RKO (cell line): ENCODE measurements at places on chromosomes 12 and 14.

DNA sequence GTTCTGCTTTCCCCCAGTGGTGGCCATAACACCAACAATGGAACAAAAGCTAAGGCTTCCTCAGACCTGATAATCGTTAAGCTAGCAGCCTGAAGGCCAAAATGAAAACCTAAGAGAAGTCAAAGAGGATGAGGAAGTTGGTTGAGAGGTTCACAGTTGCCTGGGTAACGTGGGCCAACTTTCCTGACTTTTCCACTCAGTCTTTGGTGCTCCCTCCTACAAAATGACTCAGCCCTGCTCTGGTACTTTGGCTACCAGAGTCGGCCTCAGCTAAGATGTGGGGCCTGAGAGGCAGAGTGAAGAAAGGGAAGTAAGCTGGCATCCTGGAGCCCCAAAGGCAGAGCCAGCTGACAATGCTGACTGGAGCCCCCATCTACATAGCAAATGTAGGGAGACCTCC is 14.9 kb upstream of the FKBP11 start:
- DNase-seq = no peak

DNA sequence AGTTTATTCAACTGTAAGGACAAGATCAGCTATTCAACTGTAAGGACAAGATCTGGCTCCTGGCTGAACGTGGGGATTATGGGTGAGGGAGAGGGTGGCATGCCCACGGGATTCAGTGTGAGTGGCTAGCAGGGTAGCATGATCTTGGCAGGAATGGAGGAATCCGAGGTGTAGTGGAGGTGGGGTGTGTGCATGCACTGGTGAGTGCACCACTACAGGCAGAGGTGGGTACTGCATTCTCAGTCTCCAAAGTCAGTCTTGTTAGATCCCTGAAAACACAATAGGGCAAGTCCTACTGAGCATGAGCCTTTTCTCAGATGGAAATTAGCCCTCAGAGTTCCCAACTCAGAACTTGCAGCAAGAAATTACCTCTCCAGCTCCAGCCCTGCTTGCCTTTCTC is 32.2 kb upstream of the DCD start:
- DNase-seq = peak; percentile 52

DNA sequence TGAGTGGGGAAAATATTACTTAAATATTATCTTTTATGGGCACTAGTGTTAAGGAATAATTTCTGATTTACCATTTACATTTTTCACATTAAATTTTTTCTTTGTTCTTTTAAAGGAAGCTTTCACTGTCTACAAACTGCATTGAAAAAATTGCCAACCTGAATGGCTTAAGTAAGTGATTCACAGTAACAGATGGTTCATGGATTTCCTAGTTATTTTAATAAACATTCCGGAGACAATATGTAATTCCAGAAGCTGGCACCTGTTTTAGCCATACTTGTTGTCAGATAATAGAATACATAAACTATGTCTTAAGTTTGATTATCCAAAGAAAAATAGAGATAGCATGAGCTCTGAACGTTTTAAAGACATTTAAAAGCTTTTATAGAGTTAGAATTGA is 17.1 kb downstream of the DNAL1 start:
- DNase-seq = no peak

DNA sequence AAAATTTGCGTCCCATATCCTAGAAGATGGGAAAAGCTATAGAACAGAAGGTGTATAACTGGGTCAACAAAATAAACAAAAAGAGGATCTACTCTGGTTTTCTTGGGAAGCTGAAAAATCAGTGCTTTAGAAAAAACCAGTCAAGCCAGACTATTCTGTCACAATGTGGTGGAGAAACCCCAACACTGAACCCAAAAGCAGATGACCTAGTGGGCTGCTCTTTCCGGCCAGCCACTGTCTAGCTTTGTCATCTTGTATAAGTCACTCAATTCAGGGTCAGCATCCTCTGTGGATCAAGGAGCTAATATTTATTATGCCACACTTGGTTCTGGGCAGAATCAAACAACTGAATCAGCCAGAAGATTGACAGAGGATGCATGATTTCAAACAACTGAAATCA is 26.6 kb upstream of the TMCC3 start:
- DNase-seq = no peak

DNA sequence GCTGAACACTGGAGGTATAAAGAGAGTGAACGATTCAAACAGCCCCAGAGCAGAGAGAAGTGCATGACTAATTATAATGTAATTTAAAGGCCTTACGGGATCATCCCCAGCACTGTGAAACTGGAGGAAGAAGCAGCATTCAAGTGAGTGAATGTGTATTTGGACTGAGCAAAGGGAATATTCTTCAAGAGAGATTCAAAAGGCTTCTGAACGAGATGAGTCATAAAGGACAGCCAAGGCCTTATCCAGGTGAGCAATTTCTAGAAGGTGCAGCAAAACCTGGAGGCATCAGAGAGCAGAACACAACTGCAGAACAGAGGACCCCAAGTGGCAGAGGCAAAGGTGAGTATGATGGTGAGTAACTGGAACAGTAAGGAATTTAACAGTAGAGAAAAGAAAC is 127.2 kb downstream of the BCAT1 start:
- DNase-seq = no peak

- no peak for DNase-seq
Observed at GRCh38 chr14:100290607-100291304, 15.5 kb downstream of the SLC25A29 start.

- DNase-seq = no peak
Observed at GRCh38 chr12:74915718-74916117, 293.9 kb downstream of the KCNC2 start.

DNA sequence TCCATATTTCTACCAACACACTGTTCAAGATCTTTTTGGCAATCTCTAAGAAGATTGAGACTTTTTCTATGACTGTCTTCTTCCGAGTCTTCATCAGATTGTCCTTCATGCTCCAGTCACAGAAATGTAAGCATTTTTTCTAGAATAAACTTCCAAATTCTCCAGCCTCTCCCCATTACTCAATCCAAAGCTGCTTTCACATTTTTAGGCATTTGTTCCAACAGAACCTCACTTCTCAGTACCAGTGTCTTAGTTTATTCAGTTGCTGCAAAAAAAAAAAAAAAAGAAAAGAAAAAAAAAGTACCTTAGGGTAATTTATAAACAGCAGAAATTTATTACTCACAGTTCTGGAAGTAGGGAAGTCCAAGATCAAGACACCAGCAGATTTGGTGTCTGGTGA is 290.8 kb upstream of the NOVA1 start:
- DNase-seq = no peak

- DNase-seq = no peak
Observed at GRCh38 chr12:24500421-24500820, 448.5 kb downstream of the BCAT1 start.

GRCh38 chr12:89901906-89902642 is 193.4 kb upstream of the ATP2B1 start:
- DNase-seq = no peak

DNA sequence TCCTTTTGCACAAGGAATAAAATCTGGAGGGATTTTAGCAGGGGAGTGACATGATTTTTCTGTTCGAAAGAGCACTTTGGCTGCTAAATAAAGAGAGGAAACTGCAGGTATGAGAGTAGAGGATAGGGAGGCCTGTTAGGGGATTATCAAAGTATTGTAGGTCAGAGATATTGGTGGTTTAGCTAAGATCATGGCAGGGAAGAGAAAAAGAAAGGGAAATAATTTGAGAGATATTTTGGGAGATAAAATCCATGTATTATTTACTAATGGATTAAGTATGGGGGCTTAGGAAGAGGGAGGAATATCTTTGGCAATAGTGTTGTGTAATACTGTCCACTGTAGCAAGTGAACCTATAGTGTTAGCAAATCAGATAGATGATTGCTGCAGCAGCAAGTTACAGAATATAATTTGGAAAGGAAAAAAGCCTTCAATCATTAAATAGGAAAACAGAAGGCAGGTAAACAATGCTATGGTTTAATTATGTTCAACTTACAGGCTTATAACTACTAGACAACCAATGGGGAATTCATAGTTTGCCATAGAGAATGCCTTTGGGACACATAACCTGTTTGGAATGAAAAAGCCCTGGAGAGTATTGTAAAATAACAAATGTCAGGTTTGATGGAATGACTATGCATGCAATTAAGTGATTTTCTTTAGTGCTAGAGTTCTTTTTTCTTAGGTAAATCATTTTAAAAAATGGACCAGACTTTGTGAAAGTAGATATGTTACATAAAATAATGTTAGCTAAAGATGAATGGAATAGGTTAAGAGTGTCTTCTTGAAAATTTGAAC is 50.5 kb downstream of the ADIPOR2 start:
- DNase-seq = no peak

DNA sequence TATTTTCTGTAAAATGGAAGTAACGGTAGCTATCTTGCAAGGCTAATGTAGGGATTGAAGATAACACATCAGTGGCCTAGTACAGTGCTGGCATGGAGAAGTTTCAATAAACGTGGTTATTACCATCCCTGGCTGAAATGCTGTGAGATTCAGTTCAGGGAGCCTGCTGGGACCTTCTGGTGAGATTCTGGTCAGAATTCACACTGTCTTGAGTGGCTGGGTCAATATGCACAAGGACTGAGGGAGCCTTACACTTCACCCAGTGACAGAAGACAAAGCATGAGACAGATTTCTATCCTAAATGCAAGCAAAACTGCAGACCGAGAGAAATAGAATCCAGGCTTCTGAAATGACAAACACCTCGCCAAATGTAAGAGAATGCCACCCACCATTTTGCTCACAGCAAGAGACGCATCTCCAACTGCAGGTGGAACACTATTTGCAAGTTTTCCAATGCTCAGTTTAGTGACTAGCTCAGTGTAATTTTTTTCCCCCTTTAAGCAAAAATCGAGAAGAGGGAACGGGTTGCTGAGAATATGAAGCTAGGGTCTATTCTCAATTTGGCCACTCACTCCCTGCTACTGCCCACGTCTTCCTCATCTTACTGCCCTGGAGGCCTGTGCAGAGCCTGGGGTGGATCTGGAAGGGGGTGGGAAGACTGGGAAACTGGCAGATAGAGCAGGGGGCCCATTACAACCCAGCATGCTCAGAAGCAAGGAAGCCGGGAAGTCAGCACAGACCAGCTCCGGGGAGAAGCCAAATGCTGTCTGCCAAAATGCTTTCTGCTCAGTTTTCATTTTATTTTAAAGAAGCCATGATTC is 201.3 kb downstream of the TTC7B start:
- DNase-seq = no peak

GRCh38 chr12:1691123-1692007 is 495 bp downstream of the ADIPOR2 start:
- DNase-seq = peak; percentile 52

GRCh38 chr12:114400361-114400811 is 5.6 kb downstream of the TBX5 start:
- no peak for DNase-seq

DNA sequence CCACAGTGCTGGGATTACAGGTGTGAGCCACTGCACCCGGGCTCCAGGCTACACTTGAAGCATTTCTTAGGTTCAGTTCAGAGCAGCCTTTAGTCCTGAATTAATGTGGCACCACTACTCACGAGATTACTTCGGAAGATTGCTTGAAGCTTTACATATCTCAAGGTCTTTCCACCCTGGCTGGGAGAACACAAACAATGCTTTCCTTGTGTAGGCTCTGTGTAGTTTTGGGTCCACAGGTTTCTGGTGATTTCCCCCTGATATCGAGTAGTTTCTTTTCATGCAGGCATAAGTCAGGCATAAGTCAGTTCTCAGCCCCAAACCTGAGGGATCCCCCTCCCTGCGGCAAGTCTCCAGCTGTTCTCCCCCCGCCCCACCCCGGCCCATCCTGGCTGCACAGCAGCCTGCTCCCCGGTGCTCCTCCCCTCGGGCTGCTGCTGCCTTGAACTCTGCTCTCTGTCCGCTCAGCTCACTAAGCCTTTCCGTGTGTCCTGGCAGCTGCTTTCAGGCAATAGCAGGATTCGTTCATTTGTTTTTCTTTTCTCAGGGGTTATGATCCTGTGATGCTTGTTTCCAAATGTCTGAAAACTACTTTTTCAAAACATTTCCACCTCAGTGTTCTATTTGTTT is 417.7 kb downstream of the TMEM121 start:
- DNase-seq = no peak

GRCh38 chr14:61861320-61861865 is 99.2 kb downstream of the SNAPC1 start:
- no peak for DNase-seq

DNA sequence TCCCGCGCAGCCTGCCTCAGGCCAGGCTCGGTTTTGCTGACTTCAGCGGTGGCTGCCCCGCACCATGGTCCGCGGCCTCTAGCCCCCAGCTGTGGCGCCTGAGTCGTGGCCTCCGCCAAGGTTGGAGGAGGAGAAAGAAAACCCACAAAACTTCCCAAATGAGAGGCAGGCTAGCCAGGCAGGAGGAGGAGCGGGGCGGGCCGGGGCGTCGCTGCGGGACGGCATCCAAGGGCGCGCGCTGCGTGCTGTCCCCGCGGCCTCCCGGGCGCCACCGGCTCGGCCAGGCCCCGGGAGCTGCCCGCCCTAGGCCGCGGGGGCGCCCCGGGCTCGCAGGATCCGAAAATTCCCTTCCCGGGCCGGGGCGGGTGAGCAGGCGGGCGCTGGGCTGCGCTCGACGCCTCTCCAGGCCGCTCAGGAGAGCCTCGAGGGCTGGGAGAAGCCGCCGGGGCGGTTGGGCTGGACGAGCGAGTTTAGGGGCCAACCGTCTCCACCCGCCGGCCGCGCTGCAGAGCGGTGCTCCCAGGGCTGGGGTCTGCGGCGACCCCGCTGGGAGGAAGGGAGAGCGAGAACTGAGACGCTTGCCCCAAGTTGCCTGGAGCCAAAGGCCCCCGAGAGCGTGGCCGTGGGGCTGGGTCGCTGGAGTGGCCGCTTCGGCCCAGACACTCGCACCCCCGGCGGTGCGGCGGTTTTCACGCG is at the start of gene EFS:
Gene EFS (minus strand): TSS at position 137 of the 696 bp plus-strand sequence. CDS start 147 bp downstream, outside the sequence.
- no peak for DNase-seq

GRCh38 chr14:102761206-102761605 is 16.0 kb upstream of the TRAF3 start:
- DNase-seq = no peak

- no peak for DNase-seq
Observed at GRCh38 chr14:65780566-65780965, 368.0 kb downstream of the FUT8 start.

DNA sequence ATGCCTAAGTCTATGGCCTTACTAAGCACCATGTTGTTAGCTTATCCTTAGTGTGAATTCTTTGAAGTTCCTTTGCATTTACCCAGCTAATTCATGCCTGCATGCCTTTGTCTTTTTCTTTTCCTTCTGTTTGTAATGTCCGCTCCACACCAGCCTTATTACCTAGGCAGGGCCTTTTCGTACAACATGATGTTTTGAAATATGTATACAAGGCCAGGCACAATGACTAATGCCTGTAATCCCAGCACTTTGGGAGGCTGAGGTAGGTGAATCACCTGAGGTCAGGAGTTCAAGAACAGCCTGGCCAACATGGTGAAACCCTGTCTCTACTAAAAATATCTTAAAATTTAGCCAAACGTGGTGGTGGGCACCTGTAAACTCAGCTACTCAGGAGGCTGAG is 1636.5 kb upstream of the SEL1L start:
- DNase-seq = no peak

GRCh38 chr12:47817272-47818006 is 2.3 kb downstream of the HDAC7 start:
- no peak for DNase-seq

GRCh38 chr12:2539938-2540337 is 254.8 kb upstream of the FKBP4 start:
- no peak for DNase-seq
